ENCODE measurements at places on chromosomes 11 and 22. TPM values are rescaled to one million over a fixed set of nuclear protein-coding genes. Genes with fewer than 3 reads are reported as not detected.

The APOBEC3H gene
- polyA plus RNA-seq, result not detected

The SCGB1D2 gene
- not detected for polyA plus RNA-seq

The TRIM29 gene
- polyA plus RNA-seq, result 1.4 TPM

The RAG2 gene
- polyA plus RNA-seq, result not detected

The LRRN4CL gene
- 1.8 TPM for polyA plus RNA-seq

The FXYD6 gene
- 22.5 TPM for polyA plus RNA-seq

The KRTAP5-1 gene
- polyA plus RNA-seq, result not detected

The CHCHD10 gene
- polyA plus RNA-seq, result 204 TPM

The KIF18A gene
- polyA plus RNA-seq, result 1.4 TPM

The ARHGAP8 gene
- 10.2 TPM for polyA plus RNA-seq

The APOL3 gene
- polyA plus RNA-seq, result 20.1 TPM

The KCNC1 gene
- not detected for polyA plus RNA-seq

The FAM180B gene
- not detected for polyA plus RNA-seq

The ANO1 gene
- 1.8 TPM for polyA plus RNA-seq

The OR8G5 gene
- not detected for polyA plus RNA-seq

The KCNJ11 gene
- 7.7 TPM for polyA plus RNA-seq

The KRTAP5-2 gene
- not detected for polyA plus RNA-seq

The VSIG2 gene
- 196 TPM for polyA plus RNA-seq

The C22orf42 gene
- 0.13 TPM for polyA plus RNA-seq

The PANX1 gene
- 3.0 TPM for polyA plus RNA-seq

The TRIM64C gene
- not detected for polyA plus RNA-seq

The HSPB2 gene
- polyA plus RNA-seq, result 2.0 TPM

The NELL1 gene
- polyA plus RNA-seq, result not detected

The NCAM1 gene
- polyA plus RNA-seq, result 7.9 TPM

The MFRP gene
- not detected for polyA plus RNA-seq

The PDGFD gene
- 2.4 TPM for polyA plus RNA-seq

The B3GAT1 gene
- 5.3 TPM for polyA plus RNA-seq

The JHY gene
- 0.73 TPM for polyA plus RNA-seq

The GNAZ gene
- 8.6 TPM for polyA plus RNA-seq

The LIF gene
- polyA plus RNA-seq, result 1.4 TPM

The TRIOBP gene
- polyA plus RNA-seq, result 30.6 TPM

The ZNF74 gene
- 5.5 TPM for polyA plus RNA-seq

The OR4D5 gene
- not detected for polyA plus RNA-seq

Measured in stomach (tissue), 19 donors.